ENCODE measurements at places on chromosomes 4 and X.

DNA sequence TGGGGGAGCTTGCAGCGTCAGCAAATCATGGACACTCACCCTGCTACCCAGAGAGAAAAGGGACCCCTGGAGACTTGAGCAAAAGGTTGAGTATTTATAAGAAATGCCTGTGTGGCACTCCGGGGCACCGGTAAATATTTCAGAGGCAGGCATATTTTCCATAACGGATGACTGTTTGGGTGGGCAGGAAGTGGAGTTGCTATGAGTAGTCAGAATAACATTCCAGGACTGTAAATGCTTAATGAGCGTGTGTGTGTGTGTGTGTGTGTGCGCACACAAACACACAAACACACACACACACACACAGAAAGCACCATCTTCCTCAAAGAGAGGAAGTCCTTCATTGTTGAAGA, 74.6 kb downstream of the MXRA5 start:
- no peak for DNase-seq

- DNase-seq, result no peak
Measured at GRCh38 chr4:143382596-143382995, 45.9 kb downstream of the GAB1 start.

DNA sequence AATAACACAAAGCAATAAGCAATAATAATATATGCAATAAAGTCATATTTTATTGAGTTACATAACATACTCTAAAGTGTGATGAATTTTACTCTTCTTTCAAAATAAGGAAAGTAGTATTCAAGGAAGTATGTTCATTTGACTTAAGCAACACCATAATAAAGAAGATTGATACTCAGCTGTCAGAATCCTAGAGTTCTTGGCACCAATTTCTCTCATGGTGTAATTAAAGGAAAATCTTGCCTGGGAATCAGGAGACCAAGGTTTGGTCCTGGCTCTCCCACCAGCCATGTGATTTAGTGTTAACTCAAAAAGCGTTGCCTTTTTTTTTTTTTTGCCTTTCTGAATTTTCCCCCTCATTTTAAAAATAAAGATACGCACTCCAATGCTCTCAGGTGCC, 17.1 kb downstream of the MYOZ2 start:
- no peak for DNase-seq

DNA sequence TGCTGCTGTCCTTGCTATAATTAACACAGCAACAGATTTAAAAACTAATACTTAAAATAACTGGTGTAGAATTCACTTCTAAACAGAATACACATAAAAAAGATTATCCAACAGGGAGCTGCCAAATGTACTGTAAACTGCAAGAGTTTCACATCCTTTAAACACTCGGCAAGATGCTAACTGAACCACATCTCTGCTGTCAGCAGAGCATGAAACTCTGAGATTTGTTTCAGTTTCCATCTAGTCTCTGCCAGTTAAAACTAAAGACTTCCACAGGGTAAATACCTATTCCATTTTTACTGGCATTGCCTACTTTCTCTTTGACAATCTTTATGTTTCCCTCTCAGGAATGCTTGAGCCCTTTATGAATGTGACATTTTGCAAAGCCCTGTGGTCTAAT, 127.7 kb downstream of the SLC7A11 start:
- no peak for DNase-seq

DNA sequence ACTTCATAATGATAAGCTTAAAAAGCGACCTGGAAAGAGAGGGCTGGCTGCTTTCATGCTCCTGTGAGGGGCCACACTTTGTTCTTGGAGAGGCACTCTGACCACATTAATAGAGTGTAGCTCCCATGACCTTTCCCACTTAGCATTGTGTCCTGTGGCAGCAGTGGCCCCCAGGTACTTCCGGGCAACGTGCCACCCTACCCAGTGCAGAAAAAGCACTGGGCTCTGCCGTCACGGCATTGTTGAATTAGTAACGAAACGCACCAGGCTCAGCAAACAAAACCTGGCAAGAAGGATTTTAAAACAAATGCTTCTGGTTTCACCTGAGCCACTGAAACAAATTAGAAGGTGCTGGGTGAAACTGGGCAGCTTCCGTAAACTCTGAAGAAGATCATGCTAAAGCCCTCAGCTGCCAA, 5.4 kb upstream of the SORBS2 start:
- no peak for DNase-seq

DNA sequence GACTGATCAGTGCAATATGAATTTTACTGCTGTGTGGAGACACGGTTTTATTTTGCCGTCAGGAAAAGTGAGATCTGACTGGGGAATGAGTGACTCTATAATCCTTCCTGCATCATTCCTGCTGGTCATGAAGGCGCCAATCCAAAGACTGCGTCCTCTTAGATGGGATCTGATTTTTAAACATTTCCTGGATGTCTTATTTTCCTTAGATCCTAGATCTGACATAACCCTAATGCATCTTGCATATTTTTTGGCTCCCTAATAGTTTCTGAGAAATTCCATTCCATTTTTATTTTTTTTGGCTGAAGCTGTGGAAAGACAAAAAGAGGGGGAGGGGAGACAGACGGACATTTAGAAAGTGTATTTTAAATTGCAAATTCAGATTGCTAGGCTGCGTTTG, 454.9 kb upstream of the FAT1 start:
- no peak for DNase-seq

DNA sequence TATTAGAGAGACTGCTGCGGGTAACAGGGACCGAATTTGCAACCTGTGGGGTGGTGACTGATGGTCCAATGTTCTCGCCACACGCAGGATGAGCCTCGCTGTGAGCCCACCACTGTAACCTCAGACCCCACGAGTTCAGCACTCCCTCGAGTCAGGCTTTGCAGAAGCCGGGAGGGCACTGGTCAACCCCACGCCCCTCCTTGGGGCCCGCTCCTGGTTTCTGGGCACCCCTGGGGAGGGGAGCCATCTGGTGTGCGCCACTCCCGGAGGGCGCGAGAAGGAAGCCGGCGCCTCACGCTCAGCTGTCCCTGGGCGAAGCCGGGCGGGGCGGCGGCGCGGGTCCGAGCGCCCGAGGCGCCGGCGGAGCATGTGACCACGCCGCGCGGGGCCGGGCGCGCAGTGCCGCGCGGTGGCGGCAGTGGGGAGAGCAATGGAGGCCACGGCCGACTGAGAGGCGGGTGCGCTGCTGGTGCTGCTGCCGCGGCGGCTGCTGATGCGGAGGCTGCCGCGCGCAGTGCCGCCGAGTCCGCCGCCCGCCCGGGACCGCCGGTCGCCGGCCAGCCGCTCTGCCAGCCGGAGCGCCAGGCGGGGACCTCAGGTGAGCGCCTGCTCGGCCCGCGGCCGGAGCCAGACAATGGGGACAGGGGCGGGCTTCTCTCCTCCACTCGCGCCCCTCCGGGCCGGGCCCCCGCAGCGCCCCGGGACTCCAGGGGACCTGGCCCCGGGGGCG, 100.1 kb downstream of the CEP135 start:
- no peak for DNase-seq

GRCh38 chr4:14888790-14889572, 113.3 kb upstream of the CPEB2 start:
- DNase-seq, result no peak

- DNase-seq, result no peak
Measured at GRCh38 chrX:53072418-53073114, 9.6 kb upstream of the TSPYL2 start.

DNA sequence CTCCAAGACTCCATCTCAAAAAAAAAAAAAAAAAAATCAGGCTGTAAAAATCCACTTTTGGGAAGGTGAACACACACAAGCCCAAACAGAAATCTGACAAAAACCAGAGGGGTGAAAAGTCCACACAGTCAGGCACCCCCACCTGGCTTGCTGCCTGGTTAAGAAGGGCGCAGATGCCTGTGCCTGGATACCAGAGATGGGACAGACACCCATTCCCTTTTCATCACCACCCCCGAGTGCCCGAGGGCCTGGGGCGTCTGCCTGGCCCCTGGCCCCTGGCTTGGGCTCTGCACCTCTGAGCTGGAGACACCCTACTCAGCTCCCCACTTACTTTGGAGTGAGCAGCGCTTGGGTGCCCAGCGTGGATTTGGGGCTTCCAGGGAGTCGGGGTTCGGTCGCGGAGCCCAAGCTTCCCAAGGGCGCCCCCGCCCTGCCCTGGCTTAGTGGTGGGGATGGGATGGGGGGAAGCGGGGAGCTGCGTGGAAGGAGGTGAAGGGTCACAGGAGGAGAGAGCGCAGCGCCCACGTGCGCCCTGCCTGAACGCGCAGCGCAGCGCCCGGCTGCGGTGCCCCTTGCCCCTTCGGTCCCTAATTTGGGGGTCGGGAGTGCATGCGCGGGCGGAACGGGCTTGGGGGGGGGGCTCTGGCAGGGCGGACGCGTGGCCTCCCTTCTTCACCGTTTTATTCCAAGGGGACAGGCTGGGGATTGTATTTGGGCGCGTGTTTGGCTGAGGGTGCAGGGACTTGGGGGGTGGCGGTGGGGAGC, 11.3 kb downstream of the SHOX start:
- no peak for DNase-seq

DNA sequence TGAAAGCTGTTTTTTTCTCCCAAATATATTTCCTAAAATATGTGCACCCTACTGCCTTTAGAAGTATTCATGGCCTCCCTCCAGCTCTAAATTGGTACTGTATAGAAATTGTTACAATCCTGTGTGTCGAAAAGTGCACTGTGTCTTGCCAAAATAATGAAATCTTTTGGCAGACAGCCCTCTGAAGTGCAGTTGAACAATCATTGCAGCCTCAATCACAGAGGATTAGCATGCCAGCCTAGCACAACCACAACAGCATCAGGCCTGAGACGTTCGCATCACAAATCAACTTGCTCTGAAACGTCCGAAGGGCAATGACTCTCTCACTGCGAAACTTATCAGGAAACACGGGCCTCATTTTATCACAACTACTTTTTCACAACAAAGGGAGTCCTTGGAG, 99.0 kb downstream of the ANOS1 start:
- no peak for DNase-seq

DNA sequence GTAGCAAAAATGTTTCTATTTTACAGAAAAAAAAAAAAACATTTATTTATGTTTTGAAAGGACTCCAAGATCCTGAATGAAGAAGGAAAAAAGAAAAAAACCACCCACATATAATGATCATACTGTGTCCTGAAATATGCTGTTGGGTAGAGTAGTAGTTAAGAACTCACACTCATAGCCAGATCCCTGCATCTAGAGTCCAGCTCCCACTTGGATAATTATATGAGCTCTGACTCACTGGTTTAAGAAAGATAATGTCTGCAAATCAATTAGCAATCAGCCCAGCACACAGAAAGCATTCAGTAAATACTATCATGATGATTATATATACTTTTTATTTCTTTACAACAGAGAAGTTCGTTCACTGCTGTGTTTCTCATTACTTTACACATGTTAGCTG, 46.7 kb upstream of the MXRA5 start:
- no peak for DNase-seq

DNA sequence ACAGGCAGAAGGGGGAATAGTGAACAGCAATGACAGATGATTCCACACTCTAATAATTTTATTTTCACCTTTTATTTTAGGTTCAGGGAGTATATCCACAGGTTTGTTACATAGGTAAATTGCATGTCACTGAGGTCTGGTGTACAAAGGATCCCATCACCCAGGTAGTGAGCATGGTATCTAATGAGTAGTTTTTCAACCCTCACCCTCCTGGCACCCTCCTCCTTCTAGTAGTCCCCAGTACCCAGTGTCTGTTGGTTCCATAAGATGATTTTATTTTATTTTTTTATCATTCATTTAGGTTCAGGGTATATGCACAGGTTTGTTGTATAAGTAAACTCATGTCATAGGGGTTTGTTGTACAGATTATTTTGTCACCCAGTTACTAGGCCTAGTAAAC, 58.6 kb upstream of the UGT8 start:
- DNase-seq, result no peak

DNA sequence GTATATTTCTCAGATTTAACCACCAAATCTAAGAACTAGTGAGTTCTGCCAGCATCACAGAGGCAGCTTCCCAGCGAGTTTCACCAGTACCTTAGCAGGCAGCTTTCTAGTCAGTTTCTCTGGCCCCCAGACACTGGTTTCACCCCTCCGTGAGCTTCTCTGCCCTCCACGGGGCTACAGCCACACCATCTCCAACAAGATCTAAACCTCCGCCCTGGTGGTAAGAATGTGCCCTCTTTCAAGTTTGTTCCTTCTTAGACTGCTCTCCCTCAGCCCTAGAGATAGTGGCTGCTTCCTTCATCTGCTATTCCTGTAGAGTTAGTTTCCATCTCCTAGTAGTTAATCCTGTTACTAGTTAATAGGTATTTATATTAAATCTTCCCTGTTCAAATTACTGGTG, 60.5 kb upstream of the TAB3 start:
- DNase-seq, result no peak

DNA sequence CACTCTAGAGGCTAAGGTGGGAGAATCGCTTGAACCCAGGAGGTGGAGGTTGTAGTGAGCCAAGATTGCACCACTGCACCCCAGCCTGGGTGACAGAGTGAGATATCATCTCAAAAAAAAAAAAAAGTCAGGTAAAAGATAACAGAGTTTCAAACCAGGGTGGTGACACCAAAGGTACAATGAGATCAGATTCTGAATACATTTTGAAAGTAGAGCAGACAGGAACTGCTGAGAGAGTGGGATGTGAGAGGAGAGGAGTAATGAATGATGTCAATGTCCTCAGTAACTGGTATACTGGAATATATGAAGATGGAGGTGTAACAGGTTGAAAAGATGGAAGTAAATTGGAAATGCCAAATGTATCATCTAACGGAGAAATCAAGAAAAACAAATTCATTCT, 135.6 kb downstream of the CAMK2D start:
- DNase-seq, result no peak

DNA sequence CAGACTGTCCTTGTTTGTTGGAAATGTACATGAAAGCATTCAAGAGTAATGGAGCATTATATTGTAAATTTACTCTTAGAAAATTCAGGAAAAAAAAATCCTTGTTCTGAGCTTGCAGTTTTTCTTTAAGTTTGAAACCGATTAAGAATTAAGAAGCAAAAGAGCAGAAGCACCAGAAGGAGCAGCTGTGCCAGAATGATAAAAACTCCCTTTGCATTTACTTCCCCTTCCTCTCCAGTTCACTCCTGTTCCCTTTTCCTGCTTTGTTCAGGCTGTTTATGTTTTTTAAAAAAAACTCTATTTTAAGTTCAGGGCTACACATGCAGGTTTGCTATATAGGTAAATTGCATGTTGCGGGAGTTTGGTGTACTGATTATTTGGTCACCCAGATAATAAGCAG, 90.3 kb downstream of the ATOH1 start:
- no peak for DNase-seq

- DNase-seq, result no peak
Measured at GRCh38 chr4:40176602-40177001, 20.2 kb upstream of the RHOH start.

DNA sequence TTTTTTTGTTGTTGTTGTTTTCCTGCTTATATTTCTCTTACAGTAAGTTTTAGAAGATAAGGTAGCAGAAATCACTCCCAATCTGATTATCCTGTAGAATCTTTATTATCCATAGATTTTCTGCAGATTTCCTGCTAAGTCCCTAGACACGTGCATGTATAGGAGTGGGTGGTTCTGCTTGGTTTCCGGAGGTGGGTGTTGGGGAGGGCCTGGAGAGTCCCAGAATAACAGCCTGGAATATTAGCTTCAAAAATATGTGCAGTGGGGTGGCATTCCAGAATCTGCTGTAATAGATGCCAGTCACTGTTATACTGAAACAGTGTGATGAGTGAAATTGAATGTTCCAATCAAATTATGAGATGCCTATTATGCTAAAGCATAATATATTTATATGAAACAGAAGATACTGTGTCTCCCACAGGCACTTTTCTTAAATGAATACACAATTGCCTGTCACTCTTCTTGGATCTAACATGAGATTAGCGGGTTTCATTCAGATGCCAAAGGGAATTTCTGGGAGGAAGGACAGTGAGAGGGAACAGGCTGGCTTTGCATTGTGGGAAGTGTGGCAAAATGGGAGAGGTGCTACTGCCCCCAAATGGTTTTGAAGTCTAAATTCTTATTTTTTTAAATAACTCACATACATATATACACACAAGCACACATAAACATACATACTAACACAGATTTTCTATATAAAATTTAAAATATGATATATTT, 37.6 kb downstream of the C4orf50 start:
- no peak for DNase-seq

Measured in stimulated activated CD8-positive, alpha-beta memory T cell treated with anti-CD3 and anti-CD28 coated beads, Interleukin-12 subunit alpha, Interleukin-12 subunit beta, amount 100 ng/mL, for 1 hour (primary cell).